Testis (tissue), 5 donors: ENCODE measurements at places on chromosomes 11 and 22. TPM values are rescaled to one million over a fixed set of nuclear protein-coding genes. Genes with fewer than 3 reads are reported as not detected.
A peak's percentile ranks its signal among the peaks of the same experiment; 100 is the strongest.

Gene BTBD18
- polyA plus RNA-seq = 2.8 TPM

Gene UPK3A
- not detected for polyA plus RNA-seq

Gene NXPE2
- polyA plus RNA-seq = not detected

Gene OR5T2
- polyA plus RNA-seq = not detected

Gene FXYD2
- 8.3 TPM for polyA plus RNA-seq

GRCh38 chr11:27497284-27497866, 9.2 kb downstream of the LIN7C start:
- no peak for DNase-seq

- DNase-seq = peak; percentile 35
Observed at GRCh38 chr22:25777870-25778269, 35.9 kb downstream of the MYO18B start.

DNA sequence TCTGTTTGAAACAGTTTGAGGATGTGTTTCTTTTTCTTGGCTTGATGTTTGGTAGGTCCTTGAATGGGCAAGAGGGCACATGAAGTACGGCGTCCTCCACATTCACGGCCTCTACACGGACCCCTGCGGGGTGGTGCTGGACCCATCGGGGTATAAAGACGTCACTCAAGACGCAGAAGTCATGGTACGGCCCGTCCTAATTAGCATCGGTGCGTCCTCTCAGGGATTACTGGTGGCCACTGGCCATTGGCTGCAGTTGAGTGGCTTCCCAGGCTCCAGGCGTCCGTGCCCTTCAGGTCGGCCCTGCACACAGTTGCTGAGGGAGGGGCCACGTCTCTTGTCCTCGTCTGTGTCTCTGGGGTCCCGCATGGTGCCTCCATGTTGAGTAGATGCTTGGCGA, 20.8 kb downstream of the FAM118A start:
- no peak for DNase-seq

- no peak for DNase-seq
Observed at GRCh38 chr11:85590848-85591483, 36.2 kb downstream of the DLG2 start.

- no peak for DNase-seq
Observed at GRCh38 chr11:126433244-126433846, 77.9 kb downstream of the ST3GAL4 start.

GRCh38 chr11:24046731-24047130, 450.1 kb upstream of the LUZP2 start:
- DNase-seq = no peak

GRCh38 chr11:2738551-2739431, 39.0 kb upstream of the KCNQ1OT1 start:
- no peak for DNase-seq

GRCh38 chr11:109383306-109383705, 38.7 kb upstream of the C11orf87 start:
- DNase-seq = no peak

- DNase-seq = no peak
Observed at GRCh38 chr11:3893311-3893710, 37.8 kb downstream of the STIM1 start.
